ENCODE measurements at places on chromosomes 2 and 18.

DNA sequence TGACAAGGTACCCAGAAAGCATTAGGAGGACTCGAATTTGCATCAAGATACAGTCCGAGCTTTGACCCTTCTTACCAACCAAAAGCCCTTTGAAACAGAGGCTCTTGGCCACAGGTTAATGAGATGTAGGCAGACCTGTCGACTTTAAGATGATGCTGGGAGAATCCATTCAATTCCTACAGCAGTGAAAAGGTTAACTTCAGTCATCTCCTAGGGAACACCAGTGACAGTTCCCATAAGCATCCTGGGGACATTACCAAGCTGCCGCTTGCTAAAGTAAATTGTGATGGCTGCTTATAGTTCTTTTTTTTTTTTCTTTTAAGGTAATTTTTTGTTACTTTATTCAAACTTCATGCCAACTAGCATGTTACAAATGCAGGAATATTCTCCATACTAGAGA lies 379.3 kb downstream of the SOX11 start:
- no peak for DNase-seq

- DNase-seq: no peak
These were observed 56.1 kb downstream of the BCL2 start for GRCh38 chr18:63263444-63263843.

DNA sequence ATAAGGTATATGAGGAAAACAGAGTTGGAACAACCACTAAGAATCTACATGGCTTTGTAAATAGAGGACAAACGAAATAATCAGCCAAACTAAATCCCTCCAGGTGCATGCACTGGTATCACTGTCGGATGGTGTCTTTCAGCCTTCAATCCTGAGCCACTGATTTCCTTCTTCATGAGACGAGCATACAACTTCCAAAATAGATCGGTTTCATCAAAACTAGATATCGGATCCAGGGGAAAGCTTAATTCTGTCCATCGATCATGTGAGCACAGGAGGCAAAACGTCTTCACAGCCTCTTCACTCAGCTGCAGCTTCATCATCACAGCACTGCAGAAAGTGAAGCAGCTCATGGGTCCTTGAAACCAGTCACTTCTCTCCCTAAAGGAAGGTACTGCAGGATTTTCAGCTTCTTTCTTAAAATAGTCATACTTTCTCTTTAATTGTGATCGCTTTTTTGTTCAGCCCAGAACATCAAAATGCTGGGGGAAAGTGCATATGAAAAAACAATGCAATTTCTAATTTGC lies 80.5 kb downstream of the DTNB start:
- DNase-seq: no peak

GRCh38 chr2:37215250-37215649 lies 16.1 kb downstream of the CEBPZ start:
- DNase-seq: no peak

- no peak for DNase-seq
These were observed 342.9 kb downstream of the TSN start for GRCh38 chr2:122098306-122098705.

GRCh38 chr2:150410809-150411208 lies 76.7 kb downstream of the RND3 start:
- DNase-seq: no peak

GRCh38 chr18:58615140-58616132 lies 13.5 kb downstream of the ALPK2 start:
- DNase-seq: no peak

DNA sequence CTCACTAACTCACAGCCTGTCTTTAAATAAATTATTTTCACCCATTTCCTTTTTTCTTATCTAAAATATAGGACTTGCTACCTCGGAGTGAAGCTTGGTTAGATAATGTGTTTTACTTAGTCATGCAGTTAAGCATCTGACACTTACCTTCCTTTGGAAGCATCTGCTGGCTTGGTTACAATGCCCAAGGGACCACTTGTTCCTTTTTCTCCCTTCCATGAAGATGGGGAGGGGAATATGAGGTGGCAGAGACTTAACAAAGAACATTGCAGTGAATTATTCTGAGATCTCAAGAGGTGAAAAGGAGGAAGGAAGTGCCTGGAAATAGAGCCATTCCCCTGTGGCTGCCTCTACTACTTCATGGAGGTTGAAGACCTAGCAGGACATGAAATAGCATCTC lies 145.4 kb upstream of the FOSL2 start:
- no peak for DNase-seq

DNA sequence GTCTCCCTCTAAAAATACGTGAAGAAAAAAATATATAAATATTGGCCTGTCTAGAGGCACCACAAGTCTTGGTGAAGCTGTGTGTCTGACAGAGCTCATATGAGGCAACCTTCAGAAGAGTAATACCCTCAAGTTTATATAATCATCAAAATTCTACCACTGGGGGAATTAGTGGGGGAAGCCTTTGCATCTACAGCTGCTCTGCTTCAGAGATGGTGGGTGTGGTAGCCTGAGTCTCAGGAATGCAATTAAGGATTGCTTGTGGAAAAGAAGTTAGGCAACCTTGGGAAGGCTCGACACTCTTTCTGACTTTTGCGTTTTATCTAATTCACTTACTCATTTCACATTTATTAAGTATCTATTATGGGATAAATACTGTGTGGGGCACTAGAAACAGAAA lies 17.4 kb downstream of the TPGS2 start:
- DNase-seq: no peak

GRCh38 chr2:240254337-240255164 lies 114.1 kb upstream of the OTOS start:
- no peak for DNase-seq

GRCh38 chr2:3317871-3318590 lies 59.6 kb downstream of the EIPR1 start:
- no peak for DNase-seq

GRCh38 chr2:56314796-56315195 lies 131.0 kb downstream of the CCDC85A start:
- no peak for DNase-seq

DNA sequence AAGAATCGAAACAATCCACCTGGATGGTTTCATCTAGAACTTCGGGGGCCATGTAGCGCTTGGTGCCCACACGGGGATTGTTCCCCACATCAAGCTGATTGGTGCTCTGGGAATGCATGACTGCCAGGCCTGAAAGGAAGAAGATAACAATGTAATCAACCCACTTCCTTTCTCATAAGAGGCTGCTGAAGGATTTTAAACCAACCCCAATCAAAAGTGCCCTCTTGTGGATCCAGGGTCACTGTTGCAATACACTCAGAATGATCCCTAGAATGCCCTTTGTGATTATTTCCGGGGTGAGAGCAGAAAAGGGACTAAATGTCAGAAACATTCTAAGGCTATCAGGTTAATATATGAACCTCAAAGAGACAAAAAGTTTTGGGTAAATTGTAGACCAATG lies 115.2 kb downstream of the ACVR1 start:
- no peak for DNase-seq

DNA sequence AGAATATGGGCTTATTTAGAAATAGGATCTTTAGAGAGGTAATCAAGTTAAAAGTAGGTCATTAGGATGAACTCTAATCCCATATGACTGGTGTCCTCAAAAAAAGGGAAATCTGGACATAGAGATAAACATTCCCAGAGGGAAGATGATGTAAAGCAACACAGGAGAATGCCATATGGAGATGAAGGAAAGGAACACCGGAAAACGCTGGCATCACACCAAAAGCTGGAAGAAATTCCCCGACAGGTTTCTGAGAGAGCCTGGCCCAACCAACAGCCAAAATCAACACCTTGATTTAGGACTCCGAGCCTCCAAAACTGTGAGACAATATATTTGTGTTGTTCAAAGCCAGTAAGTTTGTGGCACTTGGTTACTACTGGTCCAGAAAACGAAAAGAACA lies 296.7 kb downstream of the DSEL start:
- no peak for DNase-seq

DNA sequence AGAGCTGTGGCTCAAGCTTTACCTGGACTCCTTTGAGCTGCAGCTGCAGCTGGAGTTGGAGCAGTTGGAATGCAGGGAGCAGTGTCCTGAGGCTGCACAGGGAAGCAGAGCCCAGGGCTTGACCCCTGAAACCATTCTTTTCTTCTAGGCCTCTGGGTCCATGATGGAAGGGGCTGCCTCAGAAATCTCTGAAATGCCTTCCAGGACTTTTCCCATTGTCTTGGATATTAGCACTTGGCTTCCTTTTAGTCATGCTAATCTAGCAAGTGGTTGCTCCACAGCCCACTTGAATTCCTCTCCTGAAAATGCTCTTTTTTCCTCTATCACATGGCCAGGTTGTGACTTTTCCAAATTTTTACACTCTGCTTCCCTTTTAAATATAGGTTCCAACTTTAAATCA lies 108.6 kb upstream of the RNF152 start:
- no peak for DNase-seq

DNA sequence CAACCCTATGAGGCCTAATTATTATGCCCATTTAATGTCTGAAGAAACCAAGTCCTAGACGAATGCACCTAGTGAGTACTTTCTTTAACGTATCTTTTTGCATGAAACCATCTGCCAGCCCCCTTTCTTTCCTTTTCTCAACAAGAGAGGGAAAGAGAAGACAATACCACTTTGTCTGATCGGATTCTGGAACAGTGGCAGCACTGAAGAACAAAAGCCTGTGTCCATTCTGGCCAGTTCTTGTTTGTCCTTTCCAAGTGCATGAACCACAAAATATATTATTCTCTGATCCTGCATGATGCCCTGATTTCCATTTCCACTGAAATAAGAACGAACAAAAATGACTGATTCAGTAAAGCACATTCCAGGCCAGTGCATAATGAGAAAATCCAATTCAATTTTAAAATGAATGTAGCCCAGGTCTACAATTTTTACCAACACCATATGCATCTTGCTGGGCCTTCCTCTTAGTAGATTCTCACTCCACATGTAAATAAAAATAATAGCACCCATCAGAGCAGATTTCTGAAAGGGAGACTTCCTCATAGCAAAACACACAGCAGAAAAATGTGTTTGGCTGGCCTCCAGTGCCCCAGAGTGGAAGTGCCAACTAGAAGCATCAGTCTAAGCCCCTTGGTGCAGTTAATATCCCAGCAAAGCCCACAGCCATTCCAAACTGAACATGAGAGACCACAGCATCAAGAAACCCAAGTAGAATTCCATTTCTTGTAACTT lies 422.6 kb upstream of the ID2 start:
- peak; percentile 42 for DNase-seq

DNA sequence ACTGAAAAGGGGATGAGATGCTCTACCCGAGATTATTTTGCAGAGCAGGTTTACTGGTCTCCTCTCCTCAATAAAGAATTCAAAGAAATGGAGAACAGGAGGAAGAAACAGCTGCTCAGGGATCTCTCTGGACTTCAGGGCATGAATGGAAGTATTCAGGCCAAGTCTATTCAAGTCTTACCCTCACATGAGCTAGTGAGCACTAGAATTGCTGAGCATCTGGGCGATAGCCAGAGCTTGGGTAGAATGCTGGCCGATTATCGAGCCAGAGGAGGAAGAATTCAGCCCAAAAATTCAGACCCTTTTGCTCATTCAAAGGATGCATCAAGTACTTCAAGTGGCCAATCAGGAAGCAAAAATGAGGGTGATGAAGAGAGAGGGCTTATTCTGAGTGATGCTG lies 60.0 kb downstream of the PIKFYVE start:
- no peak for DNase-seq

- no peak for DNase-seq
These were observed 119.7 kb downstream of the CDC42EP3 start for GRCh38 chr2:37551783-37552182.

DNA sequence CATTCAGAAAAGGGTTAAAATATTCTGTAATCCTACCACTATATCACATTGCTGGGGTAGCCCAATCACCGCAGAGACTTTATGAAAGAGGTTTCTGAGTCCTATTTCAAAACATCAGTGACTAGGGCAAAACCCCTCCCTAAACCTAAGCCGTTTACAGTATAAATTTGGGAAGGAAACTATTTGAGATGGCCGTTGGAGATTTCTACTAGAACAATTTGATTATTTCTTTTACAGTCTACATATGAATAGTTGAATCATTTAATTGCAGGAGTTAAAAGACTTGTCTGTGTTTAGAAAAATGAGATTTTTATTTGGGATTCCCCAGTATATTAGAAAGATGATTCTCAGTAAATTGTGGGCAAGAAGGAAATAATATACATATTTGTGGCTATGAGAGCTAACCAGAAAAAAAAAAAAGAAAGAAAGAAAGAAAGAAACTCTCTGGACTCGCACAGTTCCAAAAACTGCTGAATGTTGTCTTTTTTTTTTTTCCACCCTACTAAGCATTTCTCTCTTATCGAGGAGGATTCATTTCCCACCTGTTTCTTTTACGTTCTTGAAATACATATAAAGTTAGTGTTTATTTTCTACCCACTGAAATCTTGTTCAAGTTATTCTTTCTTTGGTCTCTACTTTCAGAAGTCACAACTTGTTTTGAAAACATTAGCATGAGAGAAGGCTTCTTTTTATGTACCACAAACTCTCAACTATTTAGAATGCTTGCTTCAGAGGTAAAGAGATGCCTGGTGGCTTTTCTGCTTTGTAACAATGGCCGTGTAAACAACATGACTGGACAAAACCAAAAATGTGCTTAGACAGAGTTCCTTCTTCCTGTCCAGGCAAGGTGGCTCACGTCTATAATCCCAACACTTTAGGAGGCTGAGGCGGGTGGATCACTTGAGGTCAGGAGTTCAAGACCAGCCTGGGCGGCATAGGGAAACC lies 65.9 kb downstream of the BCL2 start:
- DNase-seq: peak; percentile 44

- DNase-seq: peak; percentile 67
These were observed 293.5 kb downstream of the ARHGAP15 start for GRCh38 chr2:143422681-143423080.

DNA sequence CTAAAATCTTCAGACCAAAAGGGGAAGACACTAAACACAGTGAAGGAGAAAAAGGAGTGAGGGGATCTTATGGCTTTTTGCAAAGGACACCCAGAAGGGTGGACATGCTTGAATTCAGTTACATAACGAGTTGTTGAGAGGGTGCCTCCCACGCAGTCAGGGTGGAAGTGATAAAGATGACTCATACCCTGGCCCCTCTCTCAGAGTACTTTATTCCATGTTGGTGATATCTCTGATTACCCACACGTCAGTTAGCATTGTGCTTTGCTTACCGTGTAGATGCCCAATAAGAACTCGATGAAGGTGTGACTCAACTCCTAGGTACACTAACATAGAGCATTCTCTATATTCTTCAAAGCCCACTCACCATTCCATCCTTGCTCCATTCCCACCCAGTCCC lies 44.4 kb downstream of the EN1 start:
- no peak for DNase-seq

DNA sequence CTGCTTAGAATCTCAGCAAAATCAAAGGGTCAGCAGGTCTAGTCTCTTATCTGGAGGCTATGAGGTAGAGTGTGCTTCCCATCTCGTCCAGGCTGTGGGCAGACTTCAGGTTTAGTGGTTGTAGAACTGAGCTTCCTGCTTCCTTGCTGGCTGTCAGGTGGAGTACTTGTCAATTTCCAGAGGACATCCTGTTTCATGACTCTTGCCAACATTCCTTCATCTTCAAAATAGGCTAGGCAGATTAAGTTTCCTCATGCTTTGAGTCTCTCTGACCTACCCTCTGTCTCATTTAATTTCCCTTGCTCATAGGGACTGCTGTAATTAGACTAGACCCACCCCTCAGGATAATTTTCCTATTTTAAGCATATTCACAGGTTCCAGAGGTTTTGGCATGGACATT lies 562.6 kb downstream of the SPAG16 start:
- no peak for DNase-seq

GRCh38 chr18:54776282-54776977 lies 51.8 kb upstream of the RAB27B start:
- DNase-seq: peak; percentile 1

All from HL-60 (cell line).